ENCODE measurements at places on chromosomes 1 and 21. TPM values are rescaled to one million over a fixed set of nuclear protein-coding genes. Genes with fewer than 3 reads are reported as not detected.

- H3K27ac ChIP-seq, result no peak overlapping the region
- no peaks in the 10 kb centered on the region for H3K4me1 ChIP-seq
- peaks cover 8% of the 10 kb centered on the region for H3K36me3 ChIP-seq
- no peak overlapping the region for H3K4me3 ChIP-seq
- H3K27me3 ChIP-seq, result no peaks in the 10 kb centered on the region
Observed at GRCh38 chr1:110058591-110058990, 11.9 kb downstream of the ALX3 start.

DNA sequence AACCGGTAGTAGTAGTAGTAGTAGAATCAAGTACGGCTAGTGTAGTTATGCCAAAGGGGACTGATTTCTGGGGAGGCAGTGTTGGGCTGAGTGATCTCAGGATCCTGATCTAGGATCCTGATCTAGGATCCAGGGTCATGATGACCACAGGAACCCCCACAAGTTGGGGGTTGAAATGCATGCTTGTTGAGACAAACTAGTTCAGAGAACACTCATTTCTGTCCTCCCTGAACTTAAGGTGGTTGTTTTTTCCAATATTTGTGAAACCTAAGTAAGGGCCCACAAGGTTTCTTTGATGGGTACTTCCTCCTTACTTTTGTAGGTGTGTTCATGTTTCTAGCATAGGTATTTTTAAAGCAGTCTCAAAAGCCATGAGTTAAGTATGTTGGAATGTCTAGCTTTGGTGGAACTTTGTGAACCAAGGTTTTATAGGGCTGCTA lies 33.9 kb upstream of the PDC start:
- no peaks in the 10 kb centered on the region for H3K27me3 ChIP-seq
- H3K4me1 ChIP-seq, result peaks cover 9% of the 10 kb centered on the region
- no peak overlapping the region for H3K27ac ChIP-seq

DNA sequence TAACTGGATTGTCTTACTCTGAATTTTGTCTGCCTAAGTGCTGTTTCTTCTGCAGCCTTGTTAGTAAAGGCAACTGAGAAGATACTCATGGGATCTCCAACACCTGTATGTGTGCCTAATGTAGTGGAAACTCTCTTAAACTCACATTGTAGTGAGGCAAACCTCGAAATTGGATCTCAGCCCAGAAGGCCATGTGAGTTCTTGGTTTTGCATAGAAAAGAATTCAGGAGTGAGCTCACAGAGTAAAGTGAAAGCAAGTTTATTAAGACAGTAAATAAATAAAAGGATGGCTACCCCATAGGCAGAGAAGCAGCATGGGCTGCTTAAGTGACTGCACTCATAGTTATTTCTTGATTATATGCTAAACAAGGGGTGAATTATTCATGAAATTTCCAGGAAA lies 1344.7 kb downstream of the NCAM2 start:
- no peaks in the 10 kb centered on the region for H3K36me3 ChIP-seq
- H3K27me3 ChIP-seq, result no peaks in the 10 kb centered on the region

DNA sequence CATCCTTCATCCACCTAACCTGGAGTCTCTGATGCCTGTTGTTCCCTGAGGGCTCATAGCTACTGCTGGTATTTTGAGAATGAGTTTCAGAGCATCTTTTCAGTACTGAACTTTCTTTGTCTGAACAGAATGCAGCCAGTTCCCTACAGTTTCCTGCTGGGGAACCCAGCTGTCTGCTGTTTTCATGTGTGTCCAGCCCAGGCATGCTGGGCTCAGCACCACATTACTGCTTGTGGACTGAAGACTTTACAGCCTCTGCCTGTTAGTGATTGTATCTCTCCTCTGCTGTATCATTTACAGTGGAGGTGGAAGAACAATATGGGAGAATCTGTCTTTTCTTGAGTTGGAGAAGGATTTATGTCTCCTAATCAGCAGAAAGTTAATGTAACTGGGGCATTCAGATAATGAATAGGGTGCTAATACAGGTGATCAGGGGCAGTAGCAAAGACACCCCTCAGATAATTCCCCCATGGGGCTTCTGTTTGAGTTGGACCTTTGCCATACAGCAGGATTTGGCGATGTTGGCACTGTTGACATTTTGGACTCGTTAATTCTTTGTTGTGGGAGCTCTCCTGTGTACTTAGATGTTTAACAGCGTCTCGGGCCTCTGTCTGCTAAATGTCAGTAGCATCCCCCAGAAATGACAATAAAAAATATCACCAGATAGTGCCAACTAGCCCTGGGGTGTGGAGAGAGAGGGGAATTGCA lies 207.7 kb downstream of the HHAT start:
- no peak overlapping the region for H3K4me3 ChIP-seq
- peaks cover 22% of the 10 kb centered on the region for H3K4me1 ChIP-seq
- peak overlapping the region; percentile 58 for H3K27ac ChIP-seq
- peak; percentile 59 for DNase-seq
- H3K36me3 ChIP-seq, result no peaks in the 10 kb centered on the region
- H3K27me3 ChIP-seq, result no peaks in the 10 kb centered on the region

GRCh38 chr1:8323706-8324105 lies 5.8 kb downstream of the SLC45A1 start:
- no peaks in the 10 kb centered on the region for H3K4me1 ChIP-seq
- no peak overlapping the region for H3K27ac ChIP-seq
- peaks cover 15% of the 10 kb centered on the region for H3K27me3 ChIP-seq
- no peak for DNase-seq

- H3K36me3 ChIP-seq, result peaks cover 25% of the 10 kb centered on the region
- no peak for DNase-seq
- H3K4me1 ChIP-seq, result peaks cover 5% of the 10 kb centered on the region
- peak overlapping the region; percentile 59 for H3K27ac ChIP-seq
- H3K4me3 ChIP-seq, result no peak overlapping the region
Observed at GRCh38 chr1:173860065-173860464, 7.7 kb downstream of the GAS5 start.

GRCh38 chr1:177600936-177601335 lies 368.9 kb downstream of the SEC16B start:
- no peak overlapping the region for H3K27ac ChIP-seq
- H3K27me3 ChIP-seq, result no peaks in the 10 kb centered on the region
- no peak for DNase-seq
- H3K36me3 ChIP-seq, result no peaks in the 10 kb centered on the region

DNA sequence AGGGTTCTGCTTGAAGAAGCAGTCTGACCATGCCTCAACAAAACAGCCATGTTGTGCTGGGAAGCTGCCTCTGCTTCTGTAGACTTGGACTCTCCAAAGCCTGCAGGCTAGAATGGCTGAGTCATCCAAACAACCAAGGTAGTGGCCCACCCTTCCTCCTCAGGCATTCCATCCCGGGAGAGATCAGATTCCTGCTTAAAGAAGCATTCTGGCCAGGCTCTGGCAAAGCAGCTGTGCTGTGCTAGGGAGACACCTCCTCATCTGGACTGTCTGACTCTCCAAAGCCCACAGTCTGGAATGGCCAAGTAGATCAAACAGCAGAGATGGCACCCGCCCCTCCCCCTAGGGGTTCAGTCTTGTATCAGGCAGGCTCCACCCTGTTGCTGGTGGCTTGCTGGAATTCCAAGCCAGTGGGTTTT lies 38.3 kb upstream of the F3 start:
- no peaks in the 10 kb centered on the region for H3K36me3 ChIP-seq
- no peak overlapping the region for H3K27ac ChIP-seq
- no peak overlapping the region for H3K4me3 ChIP-seq
- no peak for DNase-seq

DNA sequence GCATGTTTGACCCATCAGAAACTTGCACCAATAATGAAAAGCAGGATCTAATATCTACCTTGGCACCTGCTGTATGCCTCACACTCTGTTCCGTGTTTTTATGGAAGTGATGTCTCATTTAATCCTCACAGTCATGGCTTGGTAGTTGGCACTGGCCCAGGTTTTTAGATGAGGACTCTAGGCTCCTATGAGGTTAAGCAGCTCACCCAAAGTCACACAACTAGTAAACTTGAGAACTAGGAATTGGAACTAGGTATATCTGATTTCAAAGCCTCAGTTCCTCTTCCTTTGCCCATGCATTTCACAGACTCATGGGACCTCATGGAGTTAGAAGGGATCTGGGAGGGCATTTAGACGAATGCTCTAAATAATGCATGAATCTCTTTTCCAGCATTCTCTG lies 21.3 kb upstream of the TARBP1 start:
- no peak overlapping the region for H3K27ac ChIP-seq
- H3K4me1 ChIP-seq, result peaks cover 7% of the 10 kb centered on the region
- H3K4me3 ChIP-seq, result no peak overlapping the region
- H3K27me3 ChIP-seq, result no peaks in the 10 kb centered on the region
- H3K36me3 ChIP-seq, result no peaks in the 10 kb centered on the region

DNA sequence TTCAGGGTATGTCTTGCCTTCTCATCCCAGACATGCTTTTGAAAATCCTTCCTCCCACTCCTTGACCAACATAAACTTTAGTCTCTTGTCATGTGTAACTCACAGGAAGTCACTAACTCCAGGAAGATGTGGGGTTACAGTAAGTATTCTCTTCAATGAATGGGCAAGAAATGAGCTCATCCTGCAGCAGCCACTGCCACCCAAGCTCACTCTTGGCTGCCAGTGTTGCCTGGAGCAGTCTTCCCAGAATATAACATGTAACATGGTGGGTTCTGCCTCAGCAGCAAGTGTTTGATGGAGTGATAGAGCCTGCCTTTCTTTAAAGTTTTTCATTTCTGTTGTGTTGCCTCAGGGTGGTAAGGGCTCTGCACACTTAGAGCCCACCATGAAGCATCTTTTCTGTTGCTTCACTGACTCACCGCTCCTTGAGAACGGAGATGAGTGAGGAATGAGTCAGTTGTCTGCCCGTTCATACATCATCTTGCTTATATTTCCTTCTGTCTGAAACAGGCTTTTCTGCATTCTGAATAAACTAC lies 187.0 kb downstream of the TPR start:
- H3K4me1 ChIP-seq, result no peaks in the 10 kb centered on the region
- H3K27me3 ChIP-seq, result no peaks in the 10 kb centered on the region
- no peak overlapping the region for H3K4me3 ChIP-seq

DNA sequence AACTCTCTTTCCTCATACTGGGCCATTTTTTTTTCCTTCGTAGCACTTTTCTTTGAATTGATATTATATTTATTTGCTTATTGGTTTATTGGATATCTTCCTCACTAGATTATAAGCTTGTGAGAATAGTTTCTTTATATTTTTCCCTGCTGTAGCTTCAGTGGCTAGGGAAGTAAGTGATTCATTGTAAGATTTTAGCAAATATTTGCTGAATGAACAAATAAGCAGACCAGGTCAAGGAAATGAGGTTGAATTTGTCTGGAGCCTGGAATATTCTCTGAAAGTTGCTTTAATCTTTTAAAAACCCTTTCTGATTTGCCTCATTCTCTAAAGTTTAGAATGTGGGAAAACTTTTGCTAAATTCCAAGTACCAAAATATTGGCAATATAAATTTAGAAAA lies 80.2 kb downstream of the RABGAP1L start:
- no peaks in the 10 kb centered on the region for H3K4me1 ChIP-seq
- no peaks in the 10 kb centered on the region for H3K27me3 ChIP-seq
- DNase-seq, result no peak
- no peak overlapping the region for H3K4me3 ChIP-seq
- H3K27ac ChIP-seq, result no peak overlapping the region

DNA sequence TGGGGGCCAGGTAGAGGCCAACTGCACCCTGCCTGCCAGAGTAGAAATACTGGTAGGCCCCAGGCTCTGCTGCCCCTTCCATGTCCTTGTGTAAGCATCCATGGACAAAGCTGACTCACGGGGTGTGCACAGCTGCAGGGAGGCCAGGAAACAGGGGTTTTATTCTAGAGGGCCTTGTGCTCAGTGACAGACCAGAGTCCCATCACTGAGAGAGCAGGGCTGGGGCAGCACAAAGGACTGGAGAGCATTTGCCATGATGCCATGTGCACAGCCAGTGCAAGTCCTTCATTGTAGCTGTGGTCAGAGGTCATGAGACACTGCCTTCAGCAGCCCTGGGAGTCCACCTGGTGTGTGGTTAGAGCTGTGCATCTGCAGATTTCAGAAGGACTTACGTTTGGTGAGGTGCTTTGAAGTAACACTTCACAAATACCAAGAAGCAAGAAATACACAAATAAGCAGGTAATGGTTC lies 8.1 kb downstream of the ARF1 start:
- no peaks in the 10 kb centered on the region for H3K36me3 ChIP-seq
- DNase-seq, result no peak
- no peak overlapping the region for H3K4me3 ChIP-seq
- H3K27ac ChIP-seq, result no peak overlapping the region
- no peaks in the 10 kb centered on the region for H3K27me3 ChIP-seq

GRCh38 chr1:103459346-103459745 lies 66.2 kb upstream of the RNPC3 start:
- H3K27me3 ChIP-seq, result no peaks in the 10 kb centered on the region
- no peak overlapping the region for H3K27ac ChIP-seq
- H3K4me1 ChIP-seq, result peaks cover 39% of the 10 kb centered on the region
- H3K4me3 ChIP-seq, result no peak overlapping the region

GRCh38 chr1:77652970-77653516 lies 29.4 kb downstream of the ZZZ3 start:
- H3K27me3 ChIP-seq, result no peaks in the 10 kb centered on the region
- no peak for DNase-seq
- H3K4me1 ChIP-seq, result no peaks in the 10 kb centered on the region
- H3K4me3 ChIP-seq, result no peak overlapping the region
- H3K36me3 ChIP-seq, result peaks cover 21% of the 10 kb centered on the region

DNA sequence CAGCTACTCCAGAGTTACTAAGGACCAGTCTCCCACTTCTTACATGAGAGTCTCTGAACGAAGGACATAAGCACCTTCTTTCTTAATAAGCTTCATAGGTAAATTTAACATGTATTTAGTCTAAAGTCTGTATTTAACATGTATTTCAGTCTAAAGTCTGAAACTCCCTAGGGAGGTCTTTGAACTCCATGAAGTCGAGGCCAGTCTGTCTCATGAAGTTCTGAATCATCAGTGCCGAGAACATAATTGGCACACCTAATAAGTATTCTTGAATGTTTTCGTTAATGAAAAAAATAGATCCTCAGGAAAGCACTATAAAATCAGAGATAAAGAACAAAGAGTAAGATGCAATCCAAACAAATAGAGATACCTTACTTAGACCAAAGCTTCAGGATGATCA lies 945.5 kb downstream of the TTLL7 start:
- no peak overlapping the region for H3K27ac ChIP-seq

DNA sequence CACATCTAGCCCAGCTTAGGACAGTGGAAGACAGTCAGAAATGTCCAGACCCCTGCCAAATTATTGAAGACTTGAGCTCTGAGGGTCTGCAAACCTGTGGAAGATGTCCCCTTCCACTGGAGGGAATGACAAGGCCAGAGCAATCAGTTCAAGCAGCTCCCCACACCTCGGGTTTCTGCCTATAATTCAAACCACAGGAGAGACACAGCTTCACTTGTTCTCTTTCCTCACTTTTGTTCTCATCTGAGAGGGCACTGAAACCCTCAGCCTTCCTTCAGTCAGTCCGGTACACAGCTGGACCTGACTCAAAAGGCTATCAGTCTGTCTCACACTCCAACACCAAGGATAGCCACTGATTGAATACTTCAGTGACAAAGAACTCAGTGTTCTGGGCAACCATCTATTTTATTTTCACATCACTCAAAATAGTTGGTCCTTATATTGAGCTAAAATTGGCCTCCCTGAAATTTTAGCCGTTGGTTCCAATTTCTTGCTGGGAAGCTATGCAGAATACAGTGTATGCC lies 70.1 kb downstream of the TENT5C start:
- H3K4me1 ChIP-seq, result peaks cover 5% of the 10 kb centered on the region
- no peaks in the 10 kb centered on the region for H3K36me3 ChIP-seq
- no peak for DNase-seq
- H3K27me3 ChIP-seq, result no peaks in the 10 kb centered on the region

Gene CNTN2
- total RNA-seq, result 12.8 TPM

Gene PHTF1
- 50.7 TPM for total RNA-seq

Gene LCE3D
- total RNA-seq, result not detected

Gene ERICH3
- total RNA-seq, result not detected

Gene BRINP2
- 0.06 TPM for total RNA-seq

Gene HES5
- 28.2 TPM for total RNA-seq

Gene SDHC
- 95.7 TPM for total RNA-seq

Gene CYP4A22
- not detected for total RNA-seq

Gene TXNIP
- total RNA-seq, result 213 TPM

Gene FCAMR
- not detected for total RNA-seq
